ENCODE measurements at places on chromosomes 1 and 21.
A peak's percentile ranks its signal among the peaks of the same experiment; 100 is the strongest.

DNA sequence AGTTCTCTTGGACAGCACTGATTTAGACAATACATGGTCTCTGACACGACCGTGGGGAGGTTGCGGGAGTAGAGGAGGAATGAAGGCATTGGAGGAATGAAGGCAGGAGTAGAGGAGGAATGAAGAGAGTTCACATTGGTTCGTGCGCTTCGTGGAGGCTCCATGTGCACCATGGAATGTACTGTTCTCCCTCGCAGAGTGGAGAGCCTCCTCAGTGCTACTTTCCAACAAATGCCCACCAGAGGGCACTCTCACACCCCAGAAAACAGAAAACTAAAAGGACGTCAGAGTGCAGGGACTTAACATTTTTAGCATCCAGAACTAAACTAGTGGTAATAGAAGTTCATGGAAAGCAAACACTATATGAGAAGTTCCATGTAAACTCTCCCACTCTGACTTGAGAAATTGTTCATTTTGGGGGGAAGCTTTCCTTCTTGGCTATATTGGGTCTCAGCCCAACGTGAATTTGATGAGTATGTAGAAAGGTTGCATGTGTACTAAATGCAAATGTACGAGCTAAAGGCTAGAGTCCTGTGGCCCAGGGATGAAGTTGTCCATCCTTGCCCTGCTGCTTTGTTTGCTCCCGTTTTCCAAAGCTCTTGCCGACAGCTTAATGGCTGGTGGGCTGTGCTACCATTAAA, 211.6 kb downstream of the LMX1A start:
- no peak for DNase-seq

DNA sequence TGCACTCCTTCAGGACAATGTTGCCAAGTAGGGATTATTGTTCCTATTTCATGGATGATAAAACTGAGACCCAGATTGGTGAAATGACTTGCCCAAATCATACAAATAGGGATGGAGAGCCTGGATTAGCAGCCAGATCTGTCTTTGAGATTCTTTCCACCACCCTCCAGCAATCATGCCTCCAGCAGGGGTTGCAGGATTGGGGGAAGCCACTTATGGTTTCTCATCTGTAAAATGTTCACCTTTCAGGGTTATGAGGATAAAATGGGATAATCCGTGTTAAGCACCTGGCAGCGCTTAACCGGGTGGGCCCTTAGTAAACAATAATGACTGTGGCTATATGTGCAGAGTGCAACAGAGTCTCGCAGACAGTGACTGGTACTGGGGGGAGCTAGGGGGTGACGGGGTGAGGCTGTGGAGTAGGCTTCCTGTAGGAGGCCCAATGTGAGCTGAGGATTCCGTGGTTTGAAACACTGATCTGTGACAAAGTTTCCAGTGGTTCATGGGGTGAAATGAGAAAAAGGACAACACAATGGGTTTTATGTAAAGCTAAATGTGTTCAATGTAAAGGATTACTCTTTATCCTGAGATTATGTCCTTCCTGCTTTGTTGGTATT, 33.7 kb upstream of the FOXO6 start:
- DNase-seq: no peak

- no peak for DNase-seq
These were observed 127.6 kb upstream of the CTTNBP2NL start for GRCh38 chr1:112268408-112268807.

DNA sequence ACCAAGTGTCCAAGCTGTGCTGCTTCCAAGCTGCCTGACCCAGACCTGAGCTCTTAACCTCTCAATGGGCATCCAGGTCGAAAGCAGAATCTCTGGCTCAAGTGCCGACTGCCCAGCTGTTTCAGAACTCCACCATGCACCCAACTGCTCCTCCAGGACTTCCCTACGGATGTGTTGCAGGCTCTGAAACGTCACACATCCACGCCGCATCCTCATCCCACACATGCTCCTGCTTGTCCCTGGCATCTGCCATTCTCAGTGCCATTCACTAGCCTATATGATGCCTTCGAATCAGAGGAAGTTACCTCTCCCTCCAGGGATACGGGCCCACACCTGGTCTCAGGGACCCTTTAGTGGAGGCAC, 11.2 kb downstream of the PDZK1IP1 start:
- DNase-seq: no peak

DNA sequence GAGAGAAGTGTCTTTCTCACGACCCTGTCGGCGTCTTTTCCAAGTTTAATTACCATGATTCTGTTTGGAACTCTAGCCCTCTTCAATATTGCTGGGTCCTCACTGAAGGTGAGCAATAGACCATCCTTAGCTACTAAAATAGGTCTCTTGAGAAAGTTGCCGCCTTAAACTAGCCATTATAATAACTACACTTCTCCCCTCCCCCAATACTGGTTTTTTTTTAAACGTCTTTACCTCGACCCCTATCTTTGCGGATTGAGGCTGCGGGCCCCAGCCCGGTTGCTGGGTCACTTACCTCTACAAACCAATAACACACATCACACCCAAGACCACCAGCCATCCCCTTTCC, 672 bp downstream of the ENSA start:
- no peak for DNase-seq

DNA sequence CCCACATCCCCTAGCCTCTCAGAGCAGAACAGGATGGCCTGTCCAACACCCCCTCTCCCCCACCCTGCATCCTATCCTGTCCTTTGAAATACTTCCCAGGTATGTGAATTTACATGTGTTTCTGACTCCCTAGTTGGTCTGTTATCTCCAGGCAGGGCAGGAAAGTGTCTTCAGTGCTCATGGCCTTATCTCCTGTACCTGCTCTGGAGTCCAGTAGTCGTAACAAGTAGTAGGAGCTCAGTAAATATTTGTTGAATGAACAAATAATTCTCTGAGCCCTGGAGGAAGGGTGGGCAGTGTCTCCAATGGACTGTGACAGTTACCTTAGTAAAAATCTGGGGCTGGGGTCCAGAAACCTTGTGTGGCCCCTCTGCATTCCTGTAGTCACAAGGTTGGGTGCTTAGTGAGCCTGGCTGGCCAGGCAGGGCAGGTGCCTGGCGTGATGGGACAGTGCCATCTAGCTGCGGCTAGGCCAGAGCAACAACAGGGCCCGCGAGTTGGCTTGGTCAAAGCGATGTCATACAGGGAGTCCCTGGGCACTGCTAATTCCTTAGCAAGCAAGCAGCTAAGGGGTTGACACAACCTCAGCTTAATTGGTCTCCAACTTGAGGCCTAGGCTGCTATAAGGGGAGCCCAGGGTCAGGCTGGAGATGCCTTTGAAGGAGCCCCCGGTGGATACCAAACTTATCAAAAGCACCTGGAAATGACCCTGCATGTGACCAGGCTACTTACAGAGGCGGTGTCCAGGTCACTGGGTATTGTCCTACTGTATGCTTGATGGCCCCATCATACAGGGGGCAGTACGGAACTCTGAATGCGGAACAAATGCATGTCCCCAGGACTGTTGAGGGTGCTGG, 89.0 kb upstream of the PPM1J start:
- DNase-seq: peak; percentile 17

DNA sequence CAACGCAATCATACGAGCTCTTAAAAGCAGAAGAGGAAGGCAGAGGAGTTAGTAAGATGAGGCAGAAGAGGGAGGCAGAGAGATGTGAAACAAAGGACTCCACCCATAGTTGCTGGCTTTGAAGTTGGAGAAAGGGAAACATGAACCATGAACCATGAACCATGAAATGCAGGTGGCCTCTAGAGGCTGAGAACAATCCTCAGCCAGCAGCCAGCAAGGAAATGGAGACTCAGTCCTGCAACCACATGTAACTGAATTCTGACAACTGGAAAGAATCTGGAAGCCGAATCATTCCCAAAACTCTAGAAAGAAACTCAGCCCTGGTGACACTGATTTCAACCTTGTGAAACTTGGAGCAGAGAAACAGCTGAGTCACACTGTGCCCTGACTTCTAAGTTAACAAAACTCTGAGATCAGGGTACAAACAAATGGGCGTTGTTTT, 10.1 kb downstream of the DIPK1A start:
- DNase-seq: no peak

GRCh38 chr21:41801321-41802197, 34.7 kb upstream of the RIPK4 start:
- DNase-seq: no peak

DNA sequence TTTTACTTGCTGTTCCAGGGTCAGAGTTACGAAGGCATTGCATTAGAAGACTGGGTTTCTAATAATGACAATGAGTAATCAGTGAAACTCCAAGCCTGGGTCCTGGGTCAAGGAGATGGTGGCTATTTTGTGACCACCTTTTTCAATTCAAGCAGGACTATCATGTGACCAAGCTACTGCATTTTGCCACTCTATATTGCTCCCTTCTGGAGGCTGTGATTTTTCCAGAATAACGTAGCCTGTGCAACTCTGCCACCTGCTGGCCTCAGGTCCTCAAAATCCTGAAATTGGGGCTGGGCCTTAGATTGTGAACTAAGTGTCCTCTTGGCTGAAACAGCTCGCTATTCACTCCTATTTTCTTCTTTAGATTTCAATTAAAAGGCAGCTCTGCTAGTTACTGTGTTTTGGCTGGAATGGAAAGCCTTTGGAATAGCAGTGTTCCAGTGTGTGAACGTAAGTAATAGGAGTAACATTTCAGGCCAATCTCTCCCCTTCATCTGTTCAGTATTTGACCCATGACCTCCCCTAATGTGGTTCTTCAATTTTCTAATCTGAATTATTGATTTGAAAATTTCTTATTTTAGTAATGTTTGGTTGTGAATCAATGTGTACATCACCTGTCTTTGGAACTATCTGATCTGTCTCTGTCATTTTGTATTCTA, 52.9 kb upstream of the CD46 start:
- DNase-seq: no peak

DNA sequence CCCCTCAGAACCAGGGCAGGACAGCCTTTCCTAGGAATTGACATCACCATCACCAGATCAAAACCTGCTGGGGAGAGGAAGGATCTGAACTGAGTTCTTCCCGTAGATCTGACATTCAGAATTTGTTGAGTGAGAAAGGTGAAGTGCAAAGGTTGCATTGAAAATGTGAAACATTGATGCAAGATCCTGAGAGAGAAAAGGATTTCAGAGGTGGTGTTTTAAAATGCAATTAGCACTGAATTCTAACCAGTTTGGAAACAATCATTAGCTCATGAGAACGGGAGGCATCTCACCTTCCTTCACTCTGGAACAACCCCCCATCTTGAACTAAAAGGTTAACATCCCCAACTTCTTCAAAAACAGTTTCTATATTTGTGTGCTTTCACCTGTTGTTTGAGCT, 20.4 kb downstream of the LMO4 start:
- no peak for DNase-seq

DNA sequence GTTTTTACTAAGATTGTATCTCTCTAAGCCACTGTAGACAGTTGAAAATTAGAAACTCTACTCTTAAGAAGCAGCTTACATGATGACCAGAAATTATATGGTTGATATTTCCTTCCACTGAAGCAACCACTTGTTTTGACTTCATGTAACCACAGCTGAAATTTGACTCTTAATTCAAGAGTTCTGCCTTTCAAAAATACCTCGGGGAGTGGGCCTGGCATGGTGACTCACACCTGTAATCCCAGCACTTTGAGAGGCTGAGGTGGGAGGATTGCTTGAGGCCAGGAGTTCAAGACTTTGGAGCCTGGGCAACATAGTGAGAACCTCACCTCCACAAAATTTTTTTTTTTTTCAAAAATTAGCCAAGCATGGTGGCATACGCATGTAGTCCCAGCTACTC, 4.3 kb downstream of the AMPD1 start:
- DNase-seq: no peak

- DNase-seq: no peak
These were observed 71.8 kb upstream of the MACF1 start for GRCh38 chr1:39132505-39133339.

DNA sequence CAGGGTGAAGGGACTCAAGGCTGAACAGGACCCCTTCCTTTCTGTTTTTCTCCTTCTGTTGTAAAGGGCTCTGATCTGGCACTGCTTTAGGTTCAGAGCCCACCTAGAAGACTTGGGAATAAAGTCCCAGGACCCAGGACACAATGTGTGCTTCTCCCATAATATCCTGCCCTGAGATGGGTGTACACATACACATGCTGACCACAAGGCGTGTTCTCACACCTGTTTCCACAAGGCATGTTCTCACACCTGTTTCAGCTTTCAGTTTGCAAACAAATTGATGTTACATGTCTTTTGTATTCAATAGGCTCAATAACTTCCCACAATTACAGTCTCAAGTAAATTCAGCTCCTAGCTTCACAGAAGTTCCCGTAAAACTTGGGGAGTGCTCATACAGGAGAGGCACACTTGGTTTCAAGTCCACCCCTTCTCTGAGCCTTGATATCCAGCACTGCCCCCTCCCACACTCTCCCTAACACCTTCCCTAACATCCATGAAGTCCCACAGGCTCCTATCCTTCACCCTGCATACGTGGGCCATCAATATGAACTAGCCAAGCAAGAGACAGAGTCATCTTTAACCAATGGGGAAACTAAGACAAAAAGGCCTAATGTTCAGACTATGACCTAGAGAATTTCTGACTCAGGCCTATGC, 41.7 kb downstream of the ERI3 start:
- DNase-seq: no peak

DNA sequence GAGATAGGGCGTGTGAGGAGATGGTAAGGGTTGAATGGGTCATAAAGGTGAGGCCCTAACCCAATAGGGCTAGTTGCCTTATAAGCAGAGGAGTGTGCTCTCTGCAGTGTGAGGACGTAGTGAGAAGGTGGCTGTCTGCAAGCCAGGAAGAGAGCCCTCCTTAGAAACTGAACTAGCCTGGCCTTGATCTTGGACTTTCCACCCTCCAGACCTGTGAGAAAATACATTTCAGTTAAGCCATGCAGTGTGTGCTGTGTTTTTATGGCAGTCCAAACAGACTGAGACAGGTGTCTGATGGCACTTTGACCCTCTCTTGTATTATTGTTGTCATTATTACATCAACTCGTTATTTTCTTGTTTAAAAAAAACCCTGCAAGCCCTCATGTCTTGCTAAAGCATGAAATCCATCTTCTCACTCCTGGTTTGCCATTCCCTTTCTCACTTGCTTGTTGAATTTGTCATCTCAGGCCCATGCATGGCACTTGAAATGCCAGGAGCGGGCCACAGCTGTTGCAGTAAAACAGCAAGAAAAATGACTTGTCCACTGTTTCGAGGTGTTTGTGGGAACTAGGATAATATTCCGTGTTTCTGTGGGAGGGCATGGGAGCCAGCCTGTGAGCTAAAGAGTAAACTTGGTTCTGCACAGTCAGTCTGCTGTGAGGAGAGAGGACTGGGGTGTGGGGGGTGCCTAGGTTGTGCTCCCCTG, 78.6 kb downstream of the STUM start:
- DNase-seq: no peak
